D341Med (cell line): ENCODE measurements at places on chromosomes 3 and 15.

GRCh38 chr3:134362221-134362620 is 12.0 kb downstream of the AMOTL2 start:
- DNase-seq: no peak

DNA sequence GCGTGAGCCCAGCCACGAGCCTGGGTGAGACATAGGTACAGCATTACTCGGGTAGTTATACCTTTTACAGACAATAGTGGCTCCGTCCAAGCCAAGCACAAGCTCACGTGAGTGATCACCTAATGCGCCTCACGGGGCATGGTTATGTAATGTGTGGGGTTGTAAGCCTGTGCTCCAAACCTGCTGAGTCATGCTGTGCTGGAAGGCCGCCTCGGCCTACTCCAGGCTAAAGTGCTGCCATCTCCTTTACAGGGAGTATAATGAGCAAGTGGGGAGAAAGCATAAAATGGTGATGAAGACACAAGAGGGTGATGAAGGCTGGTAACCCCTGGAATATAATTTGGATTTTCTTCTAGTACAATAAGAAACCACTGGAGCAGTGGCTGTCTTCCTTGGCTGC is 175.8 kb upstream of the STT3B start:
- DNase-seq: no peak

DNA sequence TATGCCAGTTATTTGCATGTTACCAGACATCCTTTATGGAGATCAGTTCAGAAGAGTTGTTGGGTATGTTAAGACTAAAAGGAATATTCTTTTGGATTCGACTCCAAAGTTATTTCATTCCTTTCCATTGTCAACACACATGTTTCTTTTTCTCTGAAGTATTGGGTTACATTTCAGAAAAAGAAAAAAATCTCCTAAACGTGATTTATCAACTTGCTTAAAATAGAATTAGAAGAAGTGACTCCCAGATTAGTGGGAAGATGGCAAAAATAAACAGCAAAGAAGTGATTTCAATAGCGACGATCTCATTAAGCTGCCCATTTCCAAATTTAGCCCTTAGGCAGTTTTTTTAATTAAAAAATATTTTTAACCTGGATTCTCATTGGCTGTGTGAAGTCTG is 85.4 kb downstream of the TIGIT start:
- DNase-seq: no peak

DNA sequence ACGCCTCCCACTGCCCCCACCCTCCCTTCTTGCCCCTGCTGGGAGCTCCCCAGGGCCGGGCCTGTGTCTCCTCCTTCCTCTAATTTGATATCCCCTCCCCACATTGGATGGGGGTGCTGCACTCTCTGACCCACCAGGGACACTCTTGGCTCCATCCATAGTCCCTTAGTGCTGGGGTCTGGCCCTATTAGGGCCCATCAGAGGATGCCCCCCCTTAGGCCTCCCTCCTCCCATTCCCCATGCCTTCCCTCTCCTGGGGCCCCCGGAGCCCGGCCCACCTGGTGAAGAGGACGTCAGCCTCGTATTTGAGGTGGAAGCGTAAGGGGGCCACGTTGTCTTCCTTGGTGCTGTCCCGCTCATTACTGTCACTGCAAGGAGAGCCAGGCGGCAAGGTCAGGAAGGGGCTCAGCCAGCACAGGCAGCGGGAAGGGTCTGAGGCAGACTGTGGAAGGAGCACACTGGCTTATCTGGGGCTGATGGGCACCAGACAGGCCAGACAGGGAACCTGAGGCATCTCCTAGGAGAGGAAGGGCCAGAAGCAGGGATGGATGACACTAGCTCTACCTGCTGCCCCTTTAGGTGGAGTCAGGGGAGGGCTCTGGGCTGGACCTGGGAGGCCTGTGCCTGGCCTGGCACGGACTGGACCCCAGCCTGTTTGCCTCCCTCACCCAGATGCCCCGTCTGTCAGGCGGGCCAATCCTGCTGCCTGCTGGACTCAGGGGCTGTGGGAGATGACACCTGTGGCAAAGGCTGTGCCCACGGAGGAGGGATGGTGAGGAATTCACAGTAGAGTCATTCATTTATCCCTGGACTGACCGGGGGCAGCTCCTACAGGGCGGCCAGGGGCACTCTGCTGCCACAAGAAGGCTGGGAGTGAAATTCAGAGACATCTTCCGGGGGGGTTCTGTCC is 36.2 kb downstream of the FEM1B start:
- peak; percentile 14 for DNase-seq

DNA sequence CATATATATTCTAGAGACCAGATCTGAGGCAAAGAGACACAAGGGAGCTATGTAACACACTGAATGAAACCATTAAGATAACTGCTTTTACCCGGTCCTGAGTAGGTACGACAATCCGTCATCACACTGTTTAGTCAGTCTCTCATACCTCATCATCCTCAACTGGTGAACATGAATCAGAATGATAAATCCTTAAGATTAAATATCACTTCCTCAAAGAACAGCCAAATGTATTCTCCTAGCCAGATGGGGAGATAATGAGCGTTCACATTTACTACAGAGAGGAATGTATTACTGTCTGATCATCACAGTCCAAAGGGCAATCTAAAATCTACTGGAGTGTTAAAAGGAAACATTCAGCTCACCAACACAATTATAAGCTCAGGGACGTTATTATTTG is 319.4 kb upstream of the STAC start:
- no peak for DNase-seq

- no peak for DNase-seq
These were observed 42.5 kb upstream of the SRGAP3 start for GRCh38 chr3:9291821-9292410.

DNA sequence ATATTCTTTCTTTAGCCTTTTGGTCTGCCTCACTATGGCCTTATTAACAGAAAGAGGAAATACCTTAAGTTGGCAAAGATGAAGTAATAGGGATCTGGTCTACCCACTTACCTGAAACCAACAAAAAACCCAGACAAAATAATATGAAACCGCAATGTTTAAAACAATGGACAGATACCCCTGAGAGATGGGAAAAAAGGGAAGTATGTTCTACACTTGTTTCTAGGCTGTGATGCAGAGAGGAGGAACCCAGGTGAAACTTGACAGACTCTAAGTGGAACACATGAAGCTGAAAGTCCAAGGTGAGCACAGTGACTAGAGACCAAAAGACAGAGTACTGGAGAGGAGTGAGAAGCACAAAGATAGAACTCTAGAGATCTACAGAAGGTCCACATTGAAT is 78.4 kb downstream of the NR2E3 start:
- no peak for DNase-seq
